ENCODE measurements at places on chromosomes 13 and 19. TPM values are rescaled to one million over a fixed set of nuclear protein-coding genes. Genes with fewer than 3 reads are reported as not detected.

The ZNF418 gene
- 13.4 TPM for total RNA-seq

- H3K27me3 ChIP-seq, result no peaks in the 10 kb centered on the region
- DNase-seq, result no peak
- H3K36me3 ChIP-seq, result no peaks in the 10 kb centered on the region
- H3K27ac ChIP-seq, result 0 out of 2 replicates have a peak overlapping the region, but pooled peaks have one; percentile 55
These were observed 11.0 kb downstream of the MOB3A start for GRCh38 chr19:2084993-2085720.

- no peak overlapping the region for H3K4me3 ChIP-seq
- H3K27ac ChIP-seq, result no peak overlapping the region
- no peak for DNase-seq
- H3K4me1 ChIP-seq, result no peaks in the 10 kb centered on the region
- no peaks in the 10 kb centered on the region for H3K36me3 ChIP-seq
These were observed 117.3 kb downstream of the SOX1 start for GRCh38 chr13:112184261-112184660.

GRCh38 chr13:32117701-32118100 is 86.1 kb downstream of the FRY start:
- H3K27ac ChIP-seq, result no peak overlapping the region
- H3K27me3 ChIP-seq, result no peaks in the 10 kb centered on the region
- H3K36me3 ChIP-seq, result no peaks in the 10 kb centered on the region

DNA sequence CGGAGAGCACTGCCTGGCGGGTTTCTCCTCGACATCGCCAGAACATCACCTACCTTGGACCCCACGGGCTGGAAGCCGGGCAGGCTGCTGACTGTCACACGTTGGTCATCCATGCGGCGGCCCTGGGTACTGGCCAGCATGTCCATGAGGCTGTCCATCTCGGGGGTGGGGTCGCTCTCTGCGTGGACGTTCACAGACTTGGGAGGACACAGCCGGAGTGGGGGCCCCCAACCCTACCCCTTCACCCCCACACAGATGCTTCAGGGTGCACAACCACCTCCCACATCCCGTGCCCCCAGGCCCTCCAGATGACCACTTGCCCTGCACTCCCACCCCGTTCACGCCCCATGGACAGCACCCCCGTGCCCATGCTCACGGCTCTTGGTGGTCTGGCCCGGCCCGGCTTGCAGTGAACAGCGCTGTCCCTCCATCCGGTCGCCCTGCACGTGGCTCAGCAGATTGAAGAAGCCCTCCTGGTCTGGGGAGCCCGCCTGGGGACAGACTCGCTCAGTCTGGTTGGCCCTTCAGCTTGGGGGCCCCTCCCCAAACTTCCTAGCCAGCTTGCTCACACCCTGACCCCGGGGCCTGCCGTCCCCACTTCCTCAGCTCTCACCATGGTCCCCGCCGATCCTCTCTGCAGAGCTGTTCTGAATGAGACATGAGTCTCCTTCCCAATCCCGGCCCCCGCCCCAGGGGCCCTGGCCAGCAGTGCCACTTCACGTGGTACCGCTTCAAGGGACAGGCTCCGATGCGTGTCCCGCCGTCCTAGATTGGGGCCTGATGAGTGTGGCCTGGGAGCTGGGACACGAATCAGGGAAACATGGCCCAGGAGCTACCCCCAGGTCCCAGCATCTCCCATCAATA is 947 bp downstream of the PCP2 start:
- no peak overlapping the region for H3K4me3 ChIP-seq
- peaks cover 24% of the 10 kb centered on the region for H3K27me3 ChIP-seq
- peaks cover 14% of the 10 kb centered on the region for H3K4me1 ChIP-seq
- H3K36me3 ChIP-seq, result no peaks in the 10 kb centered on the region
- no peak for DNase-seq
